Central memory CD4-positive, alpha-beta T cell (primary cell): ENCODE measurements at places on chromosomes 5 and 9.

DNA sequence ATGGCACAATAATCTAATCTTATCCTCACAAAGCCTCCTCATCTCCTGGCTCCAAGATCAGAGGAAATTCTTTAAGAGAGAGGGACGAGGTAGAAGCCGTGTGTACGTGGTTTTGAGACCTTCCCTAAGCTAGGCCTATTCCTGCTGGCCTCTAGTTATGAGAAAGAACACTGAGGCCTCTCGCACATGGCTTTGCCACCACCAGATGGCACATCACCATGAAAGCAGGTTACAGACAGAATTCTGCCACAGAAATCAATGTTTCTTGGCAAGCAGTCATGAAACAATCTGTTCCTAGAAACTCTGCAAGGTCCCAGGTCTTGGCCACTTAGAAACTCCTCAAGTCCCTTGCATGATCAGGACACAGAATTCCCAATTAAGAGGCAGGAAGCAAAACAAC, 268.2 kb upstream of the TAS2R1 start:
- no peak for DNase-seq

- no peak for DNase-seq
Observed at GRCh38 chr5:134651531-134651930, 2.9 kb downstream of the SEC24A start.

GRCh38 chr5:164234321-164234720, 728.9 kb downstream of the MAT2B start:
- DNase-seq = no peak

DNA sequence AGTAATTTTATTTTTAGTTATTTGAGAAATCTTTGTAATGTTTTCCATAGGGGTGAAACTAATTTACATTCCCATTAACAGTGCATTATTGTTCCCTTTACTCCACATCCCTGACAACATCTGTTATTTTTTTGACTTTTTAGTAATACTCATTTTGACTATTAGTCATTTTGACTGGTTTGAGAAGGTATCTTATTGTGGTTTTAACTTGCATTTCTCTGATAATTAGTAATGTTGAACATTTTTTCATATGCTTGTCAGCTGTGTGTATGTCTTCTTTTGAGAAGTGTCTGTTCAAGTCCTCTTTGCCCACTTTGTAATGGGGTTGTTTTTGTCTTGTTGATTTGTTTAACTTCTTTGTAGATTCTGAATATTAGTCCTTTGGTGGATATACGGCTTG, 27.5 kb downstream of the CCDC152 start:
- no peak for DNase-seq

- DNase-seq = no peak
Observed at GRCh38 chr5:57360871-57361270, 121.7 kb downstream of the ACTBL2 start.

DNA sequence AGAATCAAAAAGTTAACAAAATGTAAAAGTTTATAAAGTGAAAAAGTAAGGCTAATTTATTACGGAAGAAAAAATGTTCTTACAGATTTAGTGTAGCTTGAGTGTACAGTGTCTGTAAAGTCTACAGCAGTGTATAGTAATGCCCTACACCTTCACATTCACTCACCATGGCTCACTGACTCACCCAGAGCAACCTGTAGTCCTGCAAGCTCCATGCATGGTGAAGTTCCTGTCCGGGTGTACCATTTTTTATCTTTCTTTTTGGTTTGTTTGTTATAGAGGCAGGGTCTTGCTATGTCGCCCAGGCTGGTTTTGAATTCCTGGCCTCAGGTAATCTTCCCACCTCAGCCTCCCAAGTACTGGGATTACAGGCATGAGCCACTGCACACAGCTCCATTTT, 93.6 kb downstream of the MED27 start:
- DNase-seq = no peak

GRCh38 chr9:137380606-137381005, 42.4 kb downstream of the EXD3 start:
- DNase-seq = no peak

DNA sequence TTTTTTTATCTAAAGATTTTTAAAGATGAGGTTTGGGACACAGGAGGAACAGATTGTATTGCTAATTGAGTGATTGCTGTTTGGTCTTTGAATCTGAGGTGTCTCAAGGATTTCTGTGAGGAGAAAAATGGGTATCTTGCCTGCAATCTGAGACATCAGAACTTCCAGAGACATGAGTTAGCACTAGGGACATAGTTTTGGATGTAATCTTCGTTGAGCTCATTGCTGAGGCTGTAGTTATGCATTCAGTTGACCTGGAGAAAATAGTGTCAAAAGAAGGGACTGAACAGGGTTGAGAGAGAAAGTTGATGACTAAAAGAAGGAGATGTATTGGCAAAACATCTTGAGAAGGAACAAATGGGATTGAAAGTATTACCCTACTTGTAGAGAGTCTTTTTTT, 24.6 kb downstream of the C9orf85 start:
- no peak for DNase-seq

DNA sequence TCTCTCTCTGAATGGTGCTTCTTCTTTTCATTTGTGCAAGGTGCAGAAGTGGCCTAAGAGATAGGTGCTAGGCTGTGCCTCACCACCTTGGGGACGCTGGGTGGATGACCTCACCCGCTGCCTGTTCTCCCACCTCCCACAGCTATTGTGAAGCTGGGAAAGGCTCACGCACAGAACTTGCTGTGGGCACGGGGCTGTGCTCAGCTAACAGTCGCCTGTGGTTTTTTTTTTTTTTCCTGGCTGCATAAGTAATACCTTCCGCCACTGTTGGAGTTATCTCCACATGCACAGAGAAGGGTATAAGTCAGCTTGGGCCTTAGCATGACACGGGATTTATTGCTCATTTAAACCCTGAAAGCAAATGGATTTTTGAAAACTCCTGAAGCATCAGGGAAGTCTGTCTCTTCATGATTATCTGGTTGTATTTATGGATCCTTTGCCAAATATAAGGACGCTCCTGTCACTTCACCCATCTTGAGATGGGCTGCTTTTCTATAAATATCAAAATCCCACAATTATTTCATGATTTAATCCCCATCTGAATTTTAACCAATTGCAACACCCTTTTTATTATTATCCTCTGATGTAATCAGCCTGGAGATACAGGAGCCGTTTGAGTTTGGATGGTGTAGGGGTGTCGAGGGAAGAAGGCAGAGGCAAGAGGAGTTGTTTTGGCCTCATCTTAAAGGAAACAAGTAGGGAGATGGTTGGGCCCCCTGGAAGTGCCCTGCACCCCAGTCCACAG, 9.0 kb downstream of the DBH start:
- DNase-seq = no peak

- DNase-seq = peak; percentile 33
Observed at GRCh38 chr5:56490971-56491468, 257.9 kb upstream of the ANKRD55 start.

- no peak for DNase-seq
Observed at GRCh38 chr5:151477101-151477500, 29.7 kb downstream of the SLC36A1 start.

GRCh38 chr5:126718236-126718868, 58.6 kb upstream of the LMNB1 start:
- no peak for DNase-seq

DNA sequence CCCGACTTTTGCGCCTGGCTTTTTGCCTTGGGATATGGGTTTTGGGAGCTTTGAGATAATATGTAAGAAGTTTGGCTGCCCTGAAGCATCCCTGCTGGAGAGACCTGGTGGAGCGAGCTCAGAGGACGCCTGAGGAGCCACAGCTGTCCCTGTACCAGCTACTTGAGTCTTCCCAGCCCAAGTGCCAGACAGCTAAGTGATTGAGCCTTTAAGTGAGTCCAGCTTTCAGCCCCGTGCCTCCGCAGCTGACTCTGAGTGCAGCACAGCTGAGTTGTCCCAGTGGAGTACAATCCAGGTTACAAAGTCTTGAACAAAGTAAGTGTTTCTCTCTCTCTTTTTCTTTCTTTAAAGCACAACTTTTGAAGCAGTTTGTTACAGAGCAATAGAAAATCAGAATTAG, 203.8 kb upstream of the DAP start:
- no peak for DNase-seq

GRCh38 chr5:81409896-81410295, 16.0 kb upstream of the ACOT12 start:
- DNase-seq = no peak

GRCh38 chr5:104361932-104362331, 799.3 kb upstream of the NUDT12 start:
- DNase-seq = no peak

DNA sequence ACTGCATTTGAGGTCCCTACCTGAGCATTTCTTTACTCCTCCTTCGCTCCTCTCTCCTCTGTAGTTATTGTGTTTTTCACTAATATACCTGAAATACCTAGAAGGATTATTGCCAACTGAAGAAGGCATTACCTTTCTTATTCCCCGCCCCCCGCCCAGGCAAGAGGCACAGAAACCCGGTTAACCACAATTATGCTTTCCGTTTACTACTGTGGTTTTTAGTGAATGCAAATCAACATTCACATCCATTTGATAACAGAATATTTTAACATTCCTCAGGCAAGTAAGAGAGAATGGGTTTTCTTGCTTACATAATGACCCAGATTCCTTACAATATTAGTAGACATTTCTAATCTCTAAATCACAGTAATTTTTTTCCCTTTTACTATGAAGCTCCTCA, 136.9 kb downstream of the PCSK5 start:
- DNase-seq = peak; percentile 50

- DNase-seq = no peak
Observed at GRCh38 chr5:25006734-25007133, 362.0 kb upstream of the CDH10 start.

DNA sequence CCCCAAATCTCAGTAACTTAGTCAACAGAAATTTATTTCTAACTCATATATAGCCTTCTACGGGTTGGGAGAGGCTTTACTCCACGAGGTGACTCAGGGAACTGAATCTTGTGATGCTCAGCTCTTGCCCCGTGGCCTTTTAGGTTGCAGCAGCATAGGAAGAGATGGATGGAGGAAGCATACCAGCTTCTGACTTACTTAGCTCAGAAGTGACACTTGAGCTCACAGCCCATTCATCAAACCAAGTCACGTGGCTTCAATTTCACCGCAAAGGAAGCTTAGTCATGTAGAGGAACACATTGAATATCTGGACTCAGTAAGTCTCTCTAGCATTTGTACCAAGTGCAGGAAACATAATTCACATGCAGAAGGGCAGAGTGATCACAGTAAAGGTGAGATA, 124.1 kb upstream of the KCNN2 start:
- DNase-seq = no peak

- no peak for DNase-seq
Observed at GRCh38 chr5:165579911-165580310, 2074.5 kb downstream of the MAT2B start.

GRCh38 chr9:93578844-93579243, 2.5 kb downstream of the PHF2 start:
- DNase-seq = no peak

DNA sequence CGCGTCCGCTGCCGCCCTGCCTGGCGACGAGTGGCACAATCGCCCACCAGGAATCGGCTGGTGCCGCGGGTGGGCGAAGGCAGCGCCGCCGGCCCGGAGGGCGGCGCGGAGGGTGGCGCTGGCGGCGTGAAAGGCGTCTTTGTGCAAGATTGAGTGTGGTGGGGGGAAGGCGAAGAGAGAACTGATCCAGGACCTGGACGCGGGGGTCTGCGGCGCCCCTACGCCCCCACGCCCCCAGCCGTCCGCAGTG, 4.6 kb upstream of the RGMB start:
- no peak for DNase-seq

GRCh38 chr9:2231829-2232228, 216.7 kb downstream of the SMARCA2 start:
- DNase-seq = no peak

GRCh38 chr9:106218427-106218826, 524.1 kb downstream of the TMEM38B start:
- no peak for DNase-seq

DNA sequence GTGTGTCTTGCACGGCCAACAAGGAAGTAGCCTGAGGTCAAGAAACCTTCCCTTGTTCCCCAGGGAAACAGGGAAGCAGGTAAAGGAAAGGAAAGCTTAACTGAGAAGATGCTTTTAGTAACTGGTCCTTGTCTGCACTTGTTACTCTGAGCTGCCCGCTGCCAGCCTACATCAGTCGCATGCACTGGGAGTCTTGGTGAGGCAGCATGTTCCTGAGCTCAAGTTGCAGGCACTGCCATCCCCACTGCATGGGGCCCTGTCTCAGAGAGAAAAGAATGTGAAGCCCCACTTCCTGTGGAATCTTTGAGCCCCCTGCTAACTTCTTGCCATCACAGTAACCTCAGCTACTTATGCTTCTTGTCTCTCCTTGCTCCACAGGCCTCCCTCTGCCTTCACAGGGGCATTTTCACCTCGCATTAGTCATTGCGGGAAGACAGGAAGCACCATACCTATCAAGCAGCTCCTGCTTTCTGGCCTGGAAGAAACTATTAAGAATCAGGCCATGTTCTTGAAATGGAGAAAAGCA, 344.1 kb upstream of the ADAMTSL1 start:
- DNase-seq = no peak

- no peak for DNase-seq
Observed at GRCh38 chr5:953535-954449, 54.8 kb upstream of the NKD2 start.

DNA sequence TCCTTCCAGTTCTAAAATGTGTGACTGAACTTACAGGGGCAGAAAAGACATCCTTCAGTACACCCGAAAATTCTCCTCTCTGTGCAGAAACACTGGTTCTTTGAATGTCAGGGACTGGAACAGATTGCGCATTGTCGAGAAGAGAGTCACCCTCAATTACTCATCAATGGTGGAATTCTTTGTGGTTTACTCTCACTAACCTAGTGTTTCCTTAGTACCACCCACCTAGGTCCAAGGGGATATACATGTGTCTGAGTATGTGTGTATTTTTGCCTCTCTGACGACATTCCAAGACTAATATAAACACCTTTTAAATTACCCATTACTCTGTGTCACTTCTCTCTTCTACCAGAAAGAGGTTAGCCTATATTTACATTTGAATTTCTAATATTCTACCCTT, 660.8 kb downstream of the TLE1 start:
- no peak for DNase-seq

- no peak for DNase-seq
Observed at GRCh38 chr5:119009131-119009530, 20.8 kb upstream of the DTWD2 start.

- no peak for DNase-seq
Observed at GRCh38 chr9:110106661-110107060, 101.3 kb downstream of the C9orf152 start.
